Stimulated activated naive CD8-positive, alpha-beta T cell treated with anti-CD3 and anti-CD28 coated beads, Interleukin-15, amount 100 ng/mL, for 72 hours (primary cell): ENCODE measurements at places on chromosomes 1 and 21.

- no peak for DNase-seq
Measured at GRCh38 chr1:178030467-178030866, 60.6 kb upstream of the SEC16B start.

DNA sequence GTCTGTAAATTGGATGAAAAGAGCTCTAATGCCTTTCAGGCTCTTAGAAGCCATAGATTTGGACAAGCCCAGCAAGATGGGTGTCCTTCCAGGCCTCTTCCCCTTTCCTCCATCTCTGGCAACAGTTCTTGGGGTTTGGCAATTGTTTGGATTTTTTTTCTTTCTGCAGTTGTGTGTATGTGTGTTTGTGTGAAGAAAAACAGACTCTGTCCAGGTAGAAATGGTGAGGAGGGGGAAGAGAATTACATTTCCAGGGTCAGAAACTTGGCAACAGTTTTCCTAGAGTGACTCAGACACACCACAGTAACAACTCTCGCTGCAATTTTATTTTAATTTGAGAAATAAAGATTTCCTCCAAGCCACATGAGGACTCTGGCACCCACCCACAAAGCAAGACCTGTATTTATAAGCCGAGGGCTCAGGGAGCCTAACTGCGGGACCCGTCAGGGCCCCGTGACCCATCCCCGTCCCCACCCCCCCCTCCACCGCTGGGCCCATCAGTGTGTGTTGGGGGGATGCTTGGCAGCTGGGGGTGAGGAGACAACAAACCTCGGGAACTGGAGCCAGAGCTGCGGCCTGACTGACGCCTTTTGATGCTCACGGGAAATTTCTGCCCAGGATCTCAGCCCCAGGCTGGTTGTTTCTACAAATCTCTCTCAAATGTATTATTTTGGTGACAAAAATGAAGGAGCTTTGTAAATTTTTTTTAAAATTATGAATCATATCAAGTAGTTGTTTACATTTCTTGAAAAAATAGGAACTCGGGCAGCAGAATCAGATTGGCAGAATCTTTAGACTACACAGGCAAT is 4.4 kb downstream of the TMEM200B start:
- DNase-seq: no peak

- DNase-seq: no peak
Measured at GRCh38 chr1:213925531-213926182, 62.1 kb upstream of the PROX1 start.

DNA sequence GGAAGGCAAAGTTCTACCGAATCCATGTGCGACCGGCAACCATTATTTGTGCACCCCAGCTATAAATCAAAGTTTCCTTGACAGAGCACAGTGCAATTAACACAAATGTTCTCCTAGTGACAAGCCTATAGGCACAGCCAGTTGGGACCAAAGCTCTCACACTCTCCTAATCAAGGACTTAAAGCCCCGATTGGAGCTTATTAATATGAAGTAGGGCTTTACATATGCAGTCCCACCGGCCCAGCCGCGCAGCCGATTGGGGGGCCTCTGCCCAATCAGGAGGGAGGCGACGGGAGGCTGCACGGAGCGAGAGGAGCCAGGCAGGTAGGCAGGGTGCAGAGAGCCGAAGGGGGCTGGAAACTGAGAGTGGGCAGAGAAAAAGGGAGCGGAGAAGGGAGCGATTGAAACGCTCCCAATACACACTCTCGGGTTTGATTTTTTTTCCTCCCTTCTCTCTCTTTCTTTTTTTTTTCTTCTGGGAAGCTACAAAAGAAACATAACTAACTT is at the start of gene ESRRG:
ESRRG (minus strand) TSS at position 156 of the 507 bp plus-strand sequence; CDS start at position 26, 130 bp downstream.
- DNase-seq: no peak

- DNase-seq: peak; percentile 67
Measured at GRCh38 chr1:42035205-42035829, 116.6 kb upstream of the HIVEP3 start.

DNA sequence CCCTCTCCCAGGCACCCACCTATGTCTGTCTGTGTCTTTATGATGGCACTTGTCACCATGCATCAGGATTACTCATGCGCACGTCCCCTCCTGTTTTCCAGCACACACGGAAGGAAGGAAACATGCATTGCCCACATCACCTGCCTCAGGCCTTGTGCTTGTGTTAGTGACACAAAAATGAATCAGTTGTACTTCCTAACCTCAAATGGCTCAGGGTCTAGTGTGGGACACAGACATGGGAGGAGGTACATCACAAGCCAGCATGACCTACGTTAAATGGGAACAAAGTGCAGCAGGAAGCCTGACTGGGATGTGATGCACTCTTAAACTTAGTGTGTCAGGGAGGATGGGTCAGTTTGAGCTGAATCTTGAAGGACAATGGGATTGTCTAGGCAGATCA is 126.7 kb downstream of the TRABD2B start:
- no peak for DNase-seq

DNA sequence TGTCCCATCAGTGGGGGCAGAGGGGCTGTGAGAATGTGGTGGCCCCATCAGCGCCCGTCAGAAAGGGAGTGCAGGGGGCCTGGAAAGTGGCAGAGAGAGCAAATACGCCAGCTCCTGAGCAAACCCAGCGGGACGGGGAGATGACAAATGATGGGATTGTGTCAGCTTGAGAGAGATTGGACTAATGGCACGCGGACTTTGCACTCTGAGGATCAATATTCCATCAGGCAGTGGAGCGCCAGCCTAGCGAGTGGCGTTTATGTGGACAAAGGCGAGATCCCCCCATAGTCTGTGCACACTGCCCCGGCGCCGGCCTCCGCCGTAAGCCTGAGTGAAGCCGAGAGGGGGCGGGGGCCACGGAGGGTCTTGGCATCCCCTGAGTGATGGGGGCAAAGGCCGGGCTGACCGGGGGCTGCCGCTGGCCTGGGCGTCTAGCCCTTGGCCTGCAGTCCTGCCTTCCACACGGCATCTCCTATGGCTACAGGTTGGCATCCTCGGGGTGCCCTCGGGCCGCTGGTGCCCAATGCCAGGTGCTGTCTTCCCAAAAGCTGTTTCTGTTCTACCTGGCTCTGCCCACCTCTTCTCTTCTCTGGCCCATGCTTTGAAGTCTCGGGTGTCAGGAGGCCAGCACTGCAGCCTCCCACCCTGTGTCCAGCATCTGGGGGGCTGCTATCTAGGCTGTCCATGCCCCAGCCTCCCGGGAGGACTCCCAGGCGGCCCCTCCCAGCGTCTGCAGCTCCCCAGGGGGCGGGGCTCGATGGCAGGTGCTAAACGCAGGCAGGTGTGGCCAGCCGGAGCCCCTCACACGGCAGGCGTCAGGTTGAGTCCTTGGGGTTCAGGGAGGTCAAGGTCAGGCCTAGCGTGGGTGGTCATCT is 46.5 kb downstream of the PRDM16 start:
- DNase-seq: no peak

DNA sequence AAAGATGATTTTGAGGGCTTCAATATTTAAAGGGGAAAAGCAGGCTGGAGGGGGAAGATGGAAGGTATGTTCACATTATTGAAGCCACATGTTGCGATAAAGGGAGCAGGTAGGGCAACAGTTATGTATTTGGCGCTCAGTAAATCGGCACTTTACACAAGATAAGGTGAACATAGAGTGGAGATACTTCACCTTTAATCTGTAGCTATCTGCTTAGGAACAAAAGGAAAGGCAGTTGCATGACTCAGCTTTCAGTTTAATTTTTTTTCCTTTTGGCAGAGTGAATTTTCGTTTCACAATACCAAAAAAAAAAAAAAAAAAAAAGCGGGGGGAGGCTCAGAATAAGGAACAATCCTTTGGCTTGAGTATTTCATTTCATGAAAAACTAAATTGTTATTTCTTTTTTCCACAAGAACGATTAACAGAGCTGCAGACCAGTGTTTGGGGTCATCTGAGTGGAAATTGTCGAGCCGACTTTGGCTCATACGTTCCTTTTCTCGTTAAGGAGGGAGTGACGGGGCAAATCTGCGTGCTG is 1.1 kb upstream of the COQ8A start:
- DNase-seq: no peak

GRCh38 chr1:8525216-8525557 is 207.3 kb downstream of the SLC45A1 start:
- DNase-seq: no peak

GRCh38 chr21:14273736-14274538 is 58.0 kb downstream of the RBM11 start:
- no peak for DNase-seq

DNA sequence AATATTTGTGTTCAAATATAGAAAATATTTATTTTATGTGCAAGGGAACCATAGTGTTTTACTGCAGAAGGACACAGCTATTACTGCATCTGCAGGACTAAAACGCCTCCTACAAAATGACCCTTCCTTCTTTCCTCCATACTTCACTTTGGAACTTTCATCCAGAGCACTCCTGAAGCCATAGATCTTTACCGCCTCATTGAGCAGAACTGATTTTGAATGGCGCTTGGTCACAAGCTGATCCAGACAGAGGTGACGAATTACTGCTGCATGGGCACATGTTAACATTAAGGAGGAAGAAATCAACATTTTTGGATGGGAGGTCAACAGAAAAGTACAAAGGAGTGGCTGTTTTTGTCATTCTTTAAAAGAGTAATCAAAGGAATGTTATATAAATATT is 931.6 kb downstream of the NCAM2 start:
- DNase-seq: no peak

DNA sequence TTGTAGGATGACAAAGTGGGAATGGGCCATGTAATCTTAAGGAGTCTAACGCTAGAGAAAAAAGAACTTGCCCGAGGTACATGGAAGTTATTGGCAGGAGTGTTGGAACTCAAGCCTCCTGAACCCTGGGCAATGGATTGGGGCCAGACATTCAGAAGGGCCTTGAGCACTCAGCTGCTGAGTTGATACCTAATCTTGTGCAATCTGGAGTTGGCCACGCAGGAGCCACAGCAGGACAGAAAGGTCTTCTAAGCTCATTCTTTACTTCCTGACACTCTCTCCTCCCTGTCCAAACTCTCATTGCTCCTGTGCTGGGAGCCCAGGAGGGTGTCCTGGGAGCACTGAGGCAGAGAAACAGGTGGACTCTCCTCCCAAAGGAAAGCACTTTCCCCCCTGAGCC is 25.1 kb upstream of the CSF1 start:
- no peak for DNase-seq

DNA sequence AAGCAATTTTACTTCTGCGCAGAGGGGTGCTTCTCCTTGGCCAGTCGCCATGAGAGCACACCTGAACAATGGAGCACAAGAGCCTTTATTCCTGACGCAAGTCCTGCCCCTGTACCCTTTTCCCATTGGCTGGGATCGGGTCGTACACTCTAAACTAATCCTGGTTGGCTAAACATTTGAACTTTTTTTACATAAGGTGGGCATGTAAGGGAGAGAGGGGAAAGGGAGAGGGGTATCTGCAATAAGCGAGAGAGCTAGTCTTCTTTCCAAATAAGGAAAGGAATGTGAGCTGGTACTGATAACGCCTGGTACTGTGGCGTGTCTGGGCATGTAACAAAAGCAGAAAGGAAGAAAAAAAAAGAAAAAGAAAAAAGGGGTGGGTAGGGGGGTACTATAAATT is 21.8 kb downstream of the MFSD2A start:
- no peak for DNase-seq

GRCh38 chr1:30411206-30411605 is 312.2 kb downstream of the MATN1 start:
- no peak for DNase-seq

GRCh38 chr1:206713070-206713469 is 28.4 kb downstream of the MAPKAPK2 start:
- peak; percentile 38 for DNase-seq

DNA sequence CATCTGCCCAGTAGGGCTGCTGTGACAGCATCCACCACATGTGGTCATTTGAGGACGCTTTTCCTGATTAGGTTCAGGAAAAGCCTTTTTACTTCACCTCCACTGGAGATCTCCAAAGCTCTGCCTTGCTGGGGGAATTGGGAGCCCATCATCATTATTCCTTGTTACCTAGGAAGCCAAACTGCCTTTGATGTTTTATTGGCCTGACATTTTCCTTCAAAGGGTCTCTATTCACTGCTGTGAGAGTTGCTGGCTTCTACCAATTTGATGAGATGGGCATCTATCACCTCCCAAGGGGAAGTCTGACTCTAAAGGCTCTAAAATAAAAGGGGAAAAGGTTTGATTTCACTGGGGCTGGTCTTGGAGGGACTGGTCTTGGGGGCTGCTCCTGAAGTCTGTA is 678.6 kb downstream of the PTPRU start:
- DNase-seq: no peak

DNA sequence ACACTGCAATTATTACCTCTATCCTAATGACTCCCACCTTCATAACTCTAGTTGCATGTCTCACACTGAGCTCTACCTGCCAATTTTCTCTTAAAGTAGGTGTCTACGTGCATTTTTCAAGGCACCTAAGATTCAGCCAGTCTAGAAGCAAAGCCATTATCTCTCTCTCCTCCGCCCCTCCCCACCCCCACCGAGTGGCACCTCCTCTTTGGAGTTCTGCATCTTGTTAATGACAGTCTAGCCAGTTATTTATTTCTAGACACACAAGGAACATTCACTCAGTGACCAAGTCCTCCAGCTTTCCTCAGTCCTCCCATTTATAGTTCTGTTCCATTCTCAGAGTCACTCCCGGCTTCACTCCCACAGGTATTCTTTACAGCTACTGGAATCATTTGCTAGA is 47.6 kb downstream of the ASTN1 start:
- DNase-seq: no peak

- DNase-seq: no peak
Measured at GRCh38 chr1:38452246-38452645, 405.7 kb upstream of the POU3F1 start.

GRCh38 chr1:222104097-222104496 is 362.2 kb upstream of the DUSP10 start:
- no peak for DNase-seq

- DNase-seq: no peak
Measured at GRCh38 chr1:167293057-167293456, 72.4 kb downstream of the POU2F1 start.

DNA sequence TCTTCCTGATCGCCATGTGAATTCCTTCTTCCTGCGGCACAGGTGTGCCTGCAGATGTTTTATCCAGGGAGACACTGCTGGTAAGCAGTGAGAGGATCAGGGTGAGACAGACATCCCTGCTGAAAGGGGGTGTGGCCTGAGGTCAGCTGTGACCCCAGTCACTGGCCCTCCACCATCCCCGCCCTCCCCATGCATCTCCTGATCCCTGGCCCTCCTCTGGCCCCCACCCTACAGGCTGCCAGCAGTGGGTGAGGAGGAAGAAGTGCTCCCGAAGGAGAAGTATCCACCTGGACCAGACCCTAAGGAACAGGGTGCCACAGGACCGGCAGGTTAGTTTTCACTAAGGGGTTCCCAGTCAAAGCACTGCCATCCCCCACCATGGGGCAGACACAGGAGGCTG is 85.3 kb downstream of the GLIS1 start:
- no peak for DNase-seq

DNA sequence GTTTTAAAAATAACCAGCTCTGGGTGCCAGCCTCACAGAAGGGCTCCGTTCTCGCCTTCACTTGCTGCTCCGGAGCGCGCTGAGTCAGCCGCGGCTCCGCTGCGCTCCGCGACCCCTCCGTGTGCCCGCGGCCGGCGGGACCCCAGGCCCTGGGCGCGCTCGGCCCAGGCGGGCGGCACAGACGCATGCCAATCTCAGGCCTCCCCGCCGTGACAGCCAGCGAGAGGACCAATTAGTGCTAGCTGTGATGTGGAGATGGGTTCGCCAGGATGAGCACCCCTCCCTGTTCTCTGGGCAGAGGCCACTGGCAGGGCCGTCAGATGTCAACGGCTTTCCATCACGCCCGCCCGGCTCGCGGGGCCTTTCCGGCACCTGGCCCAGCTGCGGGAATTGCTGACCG is 293.8 kb downstream of the SPATA17 start:
- no peak for DNase-seq

GRCh38 chr1:230902349-230902923 is 34.1 kb upstream of the C1orf198 start:
- DNase-seq: no peak
